Fibroblast of villous mesenchyme (primary cell): ENCODE measurements at places on chromosomes 3 and 15. TPM values are rescaled to one million over a fixed set of nuclear protein-coding genes. Genes with fewer than 3 reads are reported as not detected.
A peak's percentile ranks its signal among the peaks of the same experiment; 100 is the strongest.

Gene EXD1
- under 0.01 TPM in 1 of 2 replicates, not detected in the other for total RNA-seq

Gene TMCO5A
- total RNA-seq = not detected in 2 replicates

Gene TXNRD3
- 11.3 and 13.4 TPM in 2 replicates for total RNA-seq

Gene MAP1A
- total RNA-seq = 60.9 and 65.7 TPM in 2 replicates

Gene HACD2
- total RNA-seq = 19.3 and 51.8 TPM in 2 replicates

Gene OR5AC2
- not detected in 2 replicates for total RNA-seq

Gene TNNC1
- total RNA-seq = 0.64 and 1.3 TPM in 2 replicates

Gene CTXND1
- not detected in 2 replicates for total RNA-seq

Gene CAMP
- total RNA-seq = not detected in 2 replicates

Gene CELF6
- total RNA-seq = 0.32 TPM in 1 of 2 replicates, not detected in the other

- DNase-seq = no peak
These were observed 185.2 kb upstream of the TSC22D2 start for GRCh38 chr3:150222691-150223489.

- DNase-seq = no peak
These were observed 966.1 kb downstream of the AGBL1 start for GRCh38 chr15:87045746-87046145.

- DNase-seq = no peak
These were observed 904.6 kb downstream of the PDCD6IP start for GRCh38 chr3:34703053-34703452.

DNA sequence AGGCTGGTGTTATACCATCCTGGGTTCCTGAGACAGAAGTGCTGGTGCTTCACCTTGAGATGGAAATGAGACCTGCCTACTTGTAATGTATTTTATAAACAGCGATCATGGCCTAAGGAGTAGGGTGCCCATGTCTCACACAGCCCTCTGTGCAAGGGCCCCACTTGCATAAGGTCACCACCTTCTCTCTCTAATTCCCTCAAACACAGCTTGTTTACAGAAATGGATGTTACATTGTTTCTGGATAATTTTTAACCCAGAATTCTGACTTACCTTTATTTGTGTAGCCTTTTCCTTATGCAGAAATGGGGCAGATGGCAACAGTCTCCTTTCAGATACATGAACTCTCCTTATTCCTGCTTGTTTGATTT, 95.1 kb upstream of the UMPS start:
- DNase-seq = no peak

DNA sequence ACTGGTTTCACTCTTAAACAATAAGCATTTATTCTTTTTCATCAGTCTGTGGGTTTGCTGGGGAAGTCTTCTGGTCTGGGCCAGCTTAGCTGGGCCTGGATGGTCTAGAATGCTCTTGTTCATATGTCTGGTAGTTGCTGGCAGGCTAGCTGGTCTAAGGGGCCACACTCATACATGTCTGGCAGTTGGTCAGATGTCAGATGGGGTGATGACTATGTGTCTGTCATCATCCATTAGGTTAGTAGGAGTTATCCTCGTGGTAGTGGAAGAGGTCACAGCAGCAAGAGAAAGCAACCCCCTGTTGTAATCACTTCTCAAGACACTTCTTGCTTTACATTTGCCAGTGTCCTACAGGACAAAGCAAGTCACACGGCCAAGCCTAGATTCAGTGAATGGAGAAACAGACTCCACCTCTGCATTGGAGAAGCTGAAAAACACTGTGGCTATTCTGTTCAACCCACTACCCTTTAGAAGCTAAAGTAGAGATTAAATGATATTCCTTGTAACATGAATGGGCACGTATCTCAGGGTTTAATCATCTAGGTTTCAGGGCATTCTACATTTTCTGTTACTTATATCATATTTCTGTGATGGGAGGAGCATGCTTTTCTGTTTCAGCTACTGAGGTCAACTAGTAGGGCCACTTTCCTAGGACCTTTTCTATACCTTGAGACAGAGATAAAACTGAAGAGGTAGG, 5.5 kb upstream of the ARID3B start:
- DNase-seq = no peak

- DNase-seq = no peak
These were observed 40.8 kb upstream of the MED12L start for GRCh38 chr3:151044706-151045105.

GRCh38 chr3:123424321-123424998, 24.4 kb downstream of the ADCY5 start:
- no peak for DNase-seq

DNA sequence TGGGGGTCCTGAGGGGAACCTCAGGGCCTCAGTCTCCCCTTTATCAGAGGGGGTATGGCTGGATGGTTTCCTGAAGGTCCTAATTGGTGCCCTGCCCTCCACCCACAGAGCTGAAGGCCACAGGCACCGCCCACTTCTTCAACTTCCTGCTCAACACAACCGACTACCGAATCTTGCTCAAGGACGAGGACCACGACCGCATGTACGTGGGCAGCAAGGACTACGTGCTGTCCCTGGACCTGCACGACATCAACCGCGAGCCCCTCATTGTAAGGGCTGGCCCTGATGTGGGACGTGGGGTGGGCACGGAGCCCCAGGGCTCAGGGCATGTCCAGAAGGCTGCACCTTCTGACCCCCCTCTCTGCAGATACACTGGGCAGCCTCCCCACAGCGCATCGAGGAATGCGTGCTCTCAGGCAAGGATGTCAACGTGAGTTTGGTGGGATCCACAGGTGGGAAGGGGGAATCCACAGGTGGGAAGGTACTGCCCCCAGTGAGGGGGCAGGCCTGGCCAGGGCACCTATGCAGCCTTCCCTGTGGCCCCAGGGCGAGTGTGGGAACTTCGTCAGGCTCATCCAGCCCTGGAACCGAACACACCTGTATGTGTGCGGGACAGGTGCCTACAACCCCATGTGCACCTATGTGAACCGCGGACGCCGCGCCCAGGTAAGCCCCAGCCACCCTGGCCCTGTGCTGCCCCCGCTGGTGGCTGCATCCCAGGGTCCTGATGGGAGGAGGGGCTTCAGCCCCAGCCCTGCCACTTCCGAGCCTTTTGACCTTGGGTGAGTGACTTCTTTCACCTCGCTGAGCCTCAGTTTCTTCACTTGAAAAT, 17.5 kb upstream of the GNAT1 start:
- DNase-seq = no peak

DNA sequence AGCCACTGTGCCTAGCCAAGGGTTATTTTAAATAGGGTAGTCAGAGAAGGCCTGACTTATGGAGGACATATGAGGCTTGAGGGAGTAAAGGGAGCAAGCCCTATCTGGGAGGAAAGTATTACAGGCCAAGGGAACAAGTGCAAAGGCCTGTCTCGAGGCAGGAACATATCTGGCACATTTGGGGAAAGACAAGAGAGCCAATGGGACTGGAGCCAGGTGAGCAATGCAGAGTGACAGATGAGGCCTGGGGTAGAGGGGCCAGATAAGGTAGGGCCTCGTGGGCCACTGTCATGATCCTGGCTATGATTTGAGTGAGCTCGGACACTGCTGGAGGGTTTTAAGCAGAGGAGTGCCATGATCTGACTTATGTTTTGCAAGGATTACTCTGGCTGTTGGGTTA, 43.8 kb downstream of the DCP1A start:
- DNase-seq = no peak

DNA sequence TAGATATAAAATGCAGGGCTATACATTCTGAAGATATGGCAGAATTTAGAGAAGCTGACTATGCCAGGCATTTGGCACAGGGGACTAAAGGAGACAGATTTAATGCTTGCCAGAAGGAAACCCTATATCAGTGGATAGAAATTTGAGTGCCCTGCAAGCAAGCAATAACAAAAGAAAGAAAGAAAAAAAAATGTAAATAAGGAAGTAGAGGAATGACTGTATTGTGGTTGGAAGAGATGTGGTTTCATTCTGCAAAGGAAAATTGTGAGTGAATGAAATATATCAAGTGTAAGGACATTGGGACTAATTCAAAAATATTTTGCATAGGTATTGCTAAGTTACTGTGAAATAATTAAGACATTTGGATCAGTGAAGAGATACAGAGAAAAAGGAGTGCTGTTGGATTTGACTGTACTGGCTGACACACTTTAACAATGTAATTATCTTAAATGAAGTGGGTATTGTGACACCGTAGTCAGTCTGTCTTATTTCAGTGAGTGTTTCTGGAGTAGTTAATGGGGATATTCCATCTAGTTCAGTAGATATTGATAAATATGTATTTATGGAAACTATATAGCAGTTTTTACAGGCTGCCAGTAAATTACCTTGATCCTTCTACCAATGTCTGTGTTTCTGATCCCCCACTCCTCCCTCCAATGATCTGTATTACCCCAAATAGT, 418.2 kb downstream of the CNTN4 start:
- no peak for DNase-seq

DNA sequence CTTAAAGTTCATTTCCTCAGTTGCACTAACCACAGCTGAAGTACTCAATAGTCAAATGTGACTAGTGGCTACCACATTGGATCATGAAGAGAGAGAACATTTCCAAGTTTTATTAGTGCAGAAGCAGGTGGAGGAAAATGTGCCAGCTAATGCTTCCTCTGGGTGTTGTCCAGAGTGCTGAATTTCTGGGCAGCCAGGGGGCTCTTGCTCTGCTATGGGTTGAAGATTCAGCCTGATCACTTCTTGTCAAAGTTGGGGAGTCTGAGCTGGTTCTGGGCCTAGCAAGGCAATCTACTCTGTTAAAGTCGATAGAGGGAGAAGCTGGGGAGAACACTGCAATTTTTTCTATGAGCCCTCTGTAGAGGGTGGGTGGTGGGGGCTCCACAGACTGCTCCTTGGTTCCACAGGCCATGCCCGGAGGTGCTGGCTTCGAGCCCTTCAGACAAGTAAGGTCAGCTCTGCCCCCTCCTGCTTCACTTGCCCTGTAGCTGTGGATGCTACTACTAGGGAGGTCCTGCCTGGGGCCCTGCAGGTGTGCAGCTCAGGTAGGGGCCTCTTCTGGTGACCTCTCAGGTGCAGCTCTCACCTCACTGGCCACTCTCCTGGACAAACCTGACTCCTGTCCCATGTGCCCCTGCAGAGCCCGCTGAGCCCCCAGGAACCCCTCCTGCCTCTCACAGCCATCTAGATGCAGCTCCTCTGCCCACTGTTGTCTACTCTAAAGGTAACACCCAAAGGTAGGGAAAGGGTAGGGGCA, 8.2 kb downstream of the ALG3 start:
- peak; percentile 24 for DNase-seq

DNA sequence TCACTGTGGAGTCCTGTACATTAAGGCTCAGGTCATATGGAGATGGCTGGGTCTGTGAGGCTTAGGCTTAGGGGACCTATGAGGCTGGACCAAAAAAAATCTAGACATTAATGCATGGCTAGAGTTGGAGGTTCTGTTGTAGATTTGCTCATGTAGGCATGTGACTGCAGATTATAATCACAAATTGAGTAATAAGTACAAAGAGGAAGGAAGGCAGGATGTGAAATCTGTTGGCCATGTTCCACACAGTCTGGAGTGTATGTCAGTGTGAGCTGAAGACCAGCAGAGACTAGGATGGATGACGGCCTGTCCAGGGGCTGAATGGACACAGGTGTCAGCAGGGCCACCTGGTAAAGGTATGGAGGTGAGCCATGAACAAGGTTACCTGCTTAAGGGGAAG, at the start of gene ST3GAL6:
Gene ST3GAL6, plus strand, starts transcription at position 265 of the 400 bp plus-strand sequence. CDS start 5,101 bp downstream, outside the sequence.
- DNase-seq = peak; percentile 86

DNA sequence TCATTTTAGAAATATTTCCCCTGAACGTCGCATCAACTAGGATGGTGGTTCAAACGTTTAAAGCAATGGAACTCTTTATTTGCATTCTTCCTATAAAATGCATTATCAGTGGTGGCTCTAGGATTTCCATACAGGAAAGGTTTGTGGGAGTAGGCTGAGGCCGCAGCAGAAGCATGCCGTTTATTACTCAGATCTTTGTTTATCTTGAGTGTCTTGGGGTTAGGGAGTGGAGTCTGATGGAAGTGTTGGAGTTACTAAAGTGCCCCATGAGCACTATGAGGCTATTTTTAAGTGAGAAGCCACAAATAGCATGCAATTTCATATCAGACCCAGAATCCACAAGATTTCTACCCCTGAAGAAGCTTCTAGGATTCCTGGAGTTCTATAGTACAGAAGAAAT, 26.2 kb downstream of the ATOSA start:
- DNase-seq = peak; percentile 89

- peak; percentile 97 for DNase-seq
These were observed 75.5 kb downstream of the NEDD4 start for GRCh38 chr15:55917881-55918296.

DNA sequence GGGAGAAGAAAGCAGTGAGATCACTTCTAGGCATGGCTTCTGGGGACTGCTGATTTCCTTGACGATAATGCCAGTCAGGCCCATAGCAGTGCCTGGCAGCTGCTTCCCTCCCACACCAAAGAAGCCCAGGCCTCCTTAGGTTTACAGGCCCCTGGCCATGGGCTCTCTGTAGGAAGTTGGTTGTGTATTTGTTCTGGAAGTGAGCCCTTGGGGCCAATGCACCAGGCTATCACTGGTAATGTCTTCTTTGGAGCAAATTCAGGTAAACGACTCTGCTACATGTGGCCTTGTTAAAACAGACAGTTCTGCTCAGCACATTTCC, 89.3 kb downstream of the CCNL1 start:
- DNase-seq = no peak

- no peak for DNase-seq
These were observed 260.1 kb downstream of the MEX3B start for GRCh38 chr15:81785679-81786078.

DNA sequence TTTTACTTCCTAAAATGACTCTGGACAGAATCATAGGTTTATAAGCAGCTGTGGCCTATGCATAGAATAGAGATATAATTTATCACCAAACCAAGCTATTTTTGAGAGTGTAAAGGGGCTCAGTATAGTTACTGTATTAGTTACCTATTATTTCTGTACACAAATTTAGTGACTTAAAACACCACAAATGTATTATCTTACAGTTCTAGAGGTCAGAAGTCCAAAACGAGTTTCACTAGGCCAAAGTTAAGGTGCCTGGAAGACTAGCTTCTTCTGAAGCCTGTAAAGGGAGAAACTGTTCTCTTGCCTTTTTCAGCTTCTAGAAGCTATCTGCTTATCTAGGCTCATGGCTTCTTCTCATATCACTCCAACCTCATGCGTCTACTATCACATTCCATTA, 30.1 kb downstream of the CCDC54 start:
- DNase-seq = no peak

- DNase-seq = no peak
These were observed 3.5 kb downstream of the ST6GAL1 start for GRCh38 chr3:186933816-186934215.

DNA sequence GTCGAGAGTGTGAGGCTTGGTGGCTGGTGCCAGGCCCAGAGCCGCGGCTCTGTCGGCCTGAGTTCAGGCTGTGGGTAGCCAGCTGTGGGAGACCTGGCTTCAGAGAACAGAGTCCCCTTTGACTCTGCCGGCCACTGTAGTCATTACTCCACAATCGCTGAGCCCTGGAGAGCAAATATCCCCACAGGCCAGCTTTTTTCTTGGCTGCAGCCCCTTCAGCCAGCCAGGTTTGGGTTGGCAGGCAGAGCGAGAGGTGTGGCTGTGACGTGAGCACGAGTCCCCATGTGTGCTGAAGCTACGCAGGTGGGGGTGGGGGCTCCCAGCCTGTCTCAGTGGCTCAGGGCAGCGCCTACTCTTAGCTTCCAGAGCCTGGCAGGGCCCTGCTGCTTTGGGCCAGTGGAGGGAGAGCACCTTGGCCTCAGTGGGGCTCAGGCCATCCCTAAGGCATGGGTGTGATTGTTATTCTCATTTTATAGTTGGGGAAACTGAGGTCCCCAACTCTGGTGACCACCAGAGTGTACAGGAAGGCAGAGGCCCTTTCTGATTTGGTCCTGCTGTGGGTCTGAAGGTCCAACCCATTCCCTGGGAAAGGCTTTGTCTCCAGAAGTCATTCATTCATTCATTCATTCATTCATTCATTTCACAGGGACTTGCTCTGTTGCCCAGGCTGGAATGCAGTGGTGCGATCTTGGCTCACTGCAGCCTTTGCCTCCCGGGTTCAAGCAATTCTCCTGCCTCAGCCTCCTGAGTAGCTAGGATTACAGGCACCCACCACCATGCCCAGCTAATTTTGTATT, 45.7 kb upstream of the LCTL start:
- no peak for DNase-seq

GRCh38 chr3:81452418-81452817, 309.0 kb downstream of the GBE1 start:
- no peak for DNase-seq
